ENCODE measurements at places on chromosomes 2 and 18.

DNA sequence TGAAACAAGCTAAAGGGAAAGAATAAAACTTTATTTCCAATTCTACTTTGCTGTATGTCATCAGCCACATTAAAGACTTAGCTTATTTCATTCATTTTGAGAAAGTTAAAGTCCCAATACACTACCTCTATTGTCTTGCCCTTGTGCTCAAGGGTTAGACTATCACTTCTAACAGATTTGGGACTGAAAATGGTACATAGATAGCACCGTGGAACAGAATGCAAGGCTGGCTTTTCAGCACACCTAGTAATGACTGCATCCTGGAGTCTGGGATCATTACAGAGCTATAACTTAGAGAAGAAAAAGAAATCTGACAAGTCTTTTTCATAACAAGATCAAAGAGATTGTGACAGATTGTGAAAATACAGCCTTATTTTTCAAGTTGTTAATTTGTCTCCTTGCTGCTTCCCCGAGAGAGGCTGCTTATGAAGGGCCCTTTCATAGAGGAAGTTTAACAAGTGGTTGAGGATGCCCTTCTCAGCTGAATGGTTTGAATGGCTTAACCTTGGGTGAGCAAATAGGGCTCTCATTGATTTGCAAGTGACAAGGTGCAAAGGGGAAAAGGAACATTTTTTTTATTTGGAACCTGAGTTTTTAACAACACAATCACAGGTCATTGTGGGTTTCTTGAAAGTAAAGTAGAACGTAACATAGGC, 371.8 kb downstream of the EPHA4 start:
- DNase-seq, result no peak

- DNase-seq, result no peak
Measured at GRCh38 chr2:74333175-74333574, 10.0 kb downstream of the SLC4A5 start.

- DNase-seq, result no peak
Measured at GRCh38 chr2:64846177-64846576, 143.0 kb upstream of the SLC1A4 start.

GRCh38 chr2:150063931-150064548, 423.4 kb downstream of the RND3 start:
- DNase-seq, result no peak

DNA sequence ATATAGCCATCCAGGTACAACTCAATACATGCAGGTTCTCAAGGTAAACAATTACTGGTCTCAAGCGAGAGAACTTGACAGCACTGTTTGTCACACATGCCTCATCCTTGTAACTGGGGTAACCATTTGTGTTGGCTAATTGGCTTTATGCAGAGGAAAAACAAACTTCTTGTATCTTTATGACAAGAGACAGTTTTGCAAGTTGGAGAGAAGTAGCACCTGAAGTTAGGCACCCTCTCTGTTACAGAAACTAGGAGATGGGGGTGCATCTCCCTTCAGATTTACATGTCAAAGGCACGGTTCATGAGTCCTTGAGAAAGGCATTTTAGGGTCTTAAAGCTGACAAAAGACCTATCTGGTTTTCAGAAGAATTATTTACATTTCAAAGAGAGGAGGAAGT, 241.7 kb downstream of the CD226 start:
- no peak for DNase-seq
